ENCODE measurements at places on chromosomes 4 and X.

GRCh38 chr4:573122-573892 is 2.8 kb downstream of the TMEM271 start:
- DNase-seq: no peak

DNA sequence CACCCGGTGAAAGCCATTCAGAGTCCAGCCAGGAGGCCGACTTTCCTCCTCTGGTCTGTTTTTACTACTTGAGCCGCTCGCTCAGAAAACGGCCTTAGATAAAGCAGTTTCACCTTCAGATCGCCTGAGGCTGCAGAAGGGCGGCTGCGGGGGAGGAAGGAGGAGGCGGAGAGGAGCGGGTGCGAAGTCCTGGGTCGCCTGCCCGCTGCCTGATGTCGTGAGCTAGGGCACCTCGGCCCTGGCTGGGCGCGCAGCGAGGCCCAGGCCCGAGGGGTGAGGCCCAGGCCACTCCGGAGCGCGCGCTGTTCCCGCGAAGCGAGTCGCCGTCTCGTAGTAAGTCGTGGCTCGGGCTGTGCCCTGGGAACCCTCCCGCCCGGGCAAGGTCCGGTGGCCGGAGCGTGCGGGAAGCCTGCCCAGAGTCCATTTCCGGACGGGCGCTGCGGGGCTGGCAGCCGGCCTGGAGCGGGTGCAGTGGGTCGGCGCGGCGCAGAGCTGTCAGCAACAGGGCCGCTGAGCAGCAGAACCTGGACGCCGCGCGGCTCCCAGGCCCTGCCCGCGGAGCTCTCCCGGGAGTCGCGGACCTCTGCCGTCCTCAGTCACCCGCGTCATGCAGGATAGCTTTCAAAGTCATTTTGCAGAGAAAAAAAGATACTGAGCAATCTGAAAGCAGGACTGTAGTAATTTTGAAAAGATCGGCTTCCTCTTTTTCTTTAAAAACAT is 18.6 kb downstream of the TRIM2 start:
- DNase-seq: peak; percentile 17

GRCh38 chrX:115047181-115047580 is 29.8 kb upstream of the IL13RA2 start:
- DNase-seq: no peak

DNA sequence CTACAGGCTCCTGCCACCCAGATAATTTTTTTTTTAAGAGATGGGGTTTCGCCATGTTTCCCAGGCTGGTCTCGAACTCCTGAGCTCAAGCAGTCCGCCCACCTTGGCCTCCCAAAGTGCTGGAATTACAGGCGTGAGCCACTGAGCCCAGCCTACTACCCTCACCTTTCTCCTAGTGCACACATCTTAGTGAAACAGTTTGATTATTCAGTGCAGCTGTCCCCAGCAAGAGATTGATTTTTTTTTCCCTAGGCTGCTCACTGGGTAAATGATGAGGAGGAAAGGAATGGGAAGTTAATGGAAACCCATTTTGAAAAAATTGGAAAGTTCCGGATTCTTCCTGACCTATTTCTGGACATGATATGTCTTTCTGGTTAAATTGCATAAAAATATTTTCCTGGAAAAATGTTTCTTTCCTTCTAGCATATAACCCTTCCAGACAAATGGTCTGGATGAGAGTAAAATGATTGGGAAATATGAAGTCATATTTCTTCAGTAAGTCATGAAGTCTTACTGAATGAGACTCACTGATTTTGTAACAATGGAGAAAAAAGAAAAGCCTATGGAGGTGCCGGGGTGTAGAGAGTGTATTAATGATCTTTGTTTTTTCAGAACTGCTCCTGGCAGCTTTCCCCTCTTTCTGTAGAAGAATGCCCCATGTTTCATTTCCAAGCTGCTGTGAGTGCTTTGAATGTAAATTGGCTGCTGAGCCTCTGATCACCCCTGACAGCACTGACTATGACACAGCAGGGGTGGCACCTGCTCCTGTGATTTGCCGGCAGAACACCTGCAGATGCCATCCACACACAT is 19.5 kb upstream of the ZNF41 start:
- DNase-seq: no peak

Measured in stimulated activated CD4-positive, alpha-beta T cell treated with anti-CD3 and anti-CD28 coated beads, Interleukin-4, amount 100 ng/mL, for 4 hours (primary cell).